ENCODE measurements at places on chromosomes 4 and X.

DNA sequence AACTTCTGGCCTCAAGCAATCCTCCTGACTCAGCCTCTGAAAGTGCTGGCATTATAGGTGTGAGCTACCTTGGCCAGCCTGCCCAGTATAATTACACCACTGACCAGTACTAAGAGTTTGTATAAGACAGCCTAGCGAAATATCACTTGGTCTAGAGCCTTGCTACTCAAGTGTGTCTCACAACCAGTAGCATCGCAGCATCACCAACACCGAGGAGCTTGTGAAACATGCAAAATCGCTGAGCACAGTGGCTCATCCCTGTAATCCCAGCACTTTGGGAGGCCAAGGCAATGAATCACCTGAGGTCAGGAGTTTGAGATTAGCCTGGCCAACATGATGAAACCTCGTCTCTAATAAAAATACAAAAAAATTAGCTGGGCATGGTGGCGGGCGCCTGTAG, 102.0 kb upstream of the GATB start:
- no peak for DNase-seq

- no peak for DNase-seq
Measured at GRCh38 chr4:95601356-95601755, 52.6 kb upstream of the UNC5C start.

- DNase-seq = no peak
Measured at GRCh38 chrX:7179446-7179845, 31.5 kb upstream of the PUDP start.

DNA sequence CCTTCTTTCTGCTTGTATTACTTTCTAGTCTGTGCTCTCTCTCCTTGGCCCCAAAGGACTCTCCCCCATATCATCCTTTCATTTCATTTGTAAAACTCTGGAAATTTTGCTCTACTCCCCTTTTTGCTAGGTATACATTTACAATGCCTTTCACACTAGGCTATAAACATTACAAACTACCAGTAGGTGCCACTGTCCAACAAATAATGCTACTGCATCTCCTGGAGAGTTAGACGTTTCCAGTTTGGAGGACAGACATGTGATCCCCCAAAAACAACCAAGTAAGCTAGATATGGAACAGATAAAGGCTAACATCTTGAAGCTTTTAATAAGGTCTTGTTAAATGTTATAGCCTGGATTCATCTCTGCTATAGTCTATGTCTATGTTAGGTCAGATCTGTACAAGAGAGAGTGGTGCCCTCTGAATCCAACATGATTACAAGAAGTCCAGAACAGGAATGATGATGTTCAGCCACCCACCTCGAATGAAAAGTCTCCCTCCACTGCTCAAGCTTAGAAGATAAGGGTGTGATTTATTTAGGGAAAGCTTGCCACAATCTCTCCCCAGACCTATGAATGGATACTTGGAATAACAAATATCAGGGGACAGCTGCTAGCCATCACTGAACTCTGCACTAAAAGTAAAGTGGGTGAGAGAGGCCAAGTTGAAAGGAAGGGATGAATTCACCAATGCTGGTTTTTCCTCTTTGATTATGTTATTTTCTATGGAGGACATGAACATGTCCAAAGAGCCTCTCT, 14.3 kb downstream of the CBR4 start:
- DNase-seq = no peak

- no peak for DNase-seq
Measured at GRCh38 chr4:159655547-159655946, 552.7 kb downstream of the RAPGEF2 start.

DNA sequence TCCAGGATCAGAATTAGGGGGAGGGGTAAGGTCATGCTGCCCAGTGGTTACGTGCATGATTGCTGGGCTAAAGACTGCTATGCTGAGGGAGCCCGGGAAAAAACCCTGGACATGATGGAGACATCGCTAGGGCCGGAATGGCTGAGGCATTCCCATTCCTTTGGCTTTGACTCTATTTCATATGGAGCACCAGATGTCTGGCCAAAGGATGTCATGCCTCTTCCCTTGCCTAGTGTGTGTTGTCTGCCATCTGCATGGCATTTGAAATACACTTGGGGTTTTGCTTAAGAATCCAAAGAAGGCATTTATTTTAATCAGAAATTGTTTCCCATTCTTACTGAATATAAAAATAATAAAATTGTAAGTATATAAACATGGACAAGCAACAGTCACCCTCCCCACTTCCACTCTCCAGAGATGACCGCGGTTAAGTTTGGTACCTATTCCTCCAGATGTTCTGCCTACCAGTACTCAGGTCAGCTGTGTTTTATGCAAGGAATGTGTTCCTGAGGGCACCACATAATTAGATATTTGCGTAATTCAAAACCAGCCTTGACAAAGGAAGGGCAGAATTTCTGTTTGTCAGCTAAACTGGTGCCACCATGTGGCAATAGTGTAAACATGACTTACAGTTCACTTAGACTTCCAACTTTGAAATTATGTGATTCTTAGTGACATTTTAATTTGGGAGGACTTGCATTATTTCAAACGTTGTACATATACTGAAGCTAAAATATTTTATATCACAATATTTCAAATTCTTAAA, 105.9 kb downstream of the CT47B1 start:
- no peak for DNase-seq

- DNase-seq = no peak
Measured at GRCh38 chr4:81623434-81623833, 151.7 kb upstream of the RASGEF1B start.

GRCh38 chr4:12926189-12927066, 557.7 kb downstream of the RAB28 start:
- DNase-seq = no peak
